Panc1 (cell line): ENCODE measurements at places on chromosomes 7 and 10. TPM values are rescaled to one million over a fixed set of nuclear protein-coding genes. Genes with fewer than 3 reads are reported as not detected.

DNA sequence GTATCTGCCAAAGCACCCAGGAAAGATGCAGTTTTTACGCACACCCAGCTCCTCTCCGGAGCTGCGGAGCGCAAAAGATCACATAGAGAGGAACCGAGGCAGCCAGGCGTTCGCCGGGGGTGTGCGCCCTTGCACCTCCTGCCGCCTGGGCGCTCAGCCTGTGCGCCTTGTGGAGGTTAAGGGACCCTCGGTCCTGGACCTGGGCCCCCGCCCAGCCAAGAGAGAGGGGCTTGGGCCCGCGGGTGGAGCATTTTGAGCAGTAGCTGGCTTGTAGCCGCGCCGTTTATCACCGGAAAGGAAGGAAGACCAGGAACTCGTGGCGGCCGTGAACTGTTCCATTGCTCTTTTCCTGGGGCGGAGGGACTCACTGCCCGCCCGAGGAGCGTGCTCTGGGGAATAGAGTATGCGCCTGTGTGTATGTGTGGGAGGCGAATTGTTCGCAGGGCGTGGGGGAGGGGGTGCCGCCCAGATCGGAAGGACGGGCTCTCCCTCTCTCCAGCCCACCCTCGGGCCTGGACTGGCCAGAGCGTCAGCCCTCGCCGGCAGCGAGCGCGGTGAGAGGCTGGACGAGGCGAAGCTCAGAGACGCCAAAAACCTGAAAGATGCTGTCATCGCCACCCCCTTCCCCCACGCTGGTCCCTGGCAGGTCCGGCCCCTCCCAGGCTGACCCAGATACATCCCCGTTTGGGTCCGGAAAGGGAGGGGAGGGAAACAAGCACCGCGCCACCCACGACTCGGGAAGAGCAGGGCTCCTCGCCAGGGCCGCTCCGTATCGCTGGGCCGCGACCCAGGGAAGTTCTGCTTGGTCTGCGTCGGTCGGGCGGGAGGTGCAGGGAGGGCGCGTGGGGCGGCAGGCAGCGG, 1.2 kb upstream of the WNT2 start:
- DNase-seq, result no peak
- H3K27ac ChIP-seq, result no peak overlapping the region
- peaks cover 40% of the 10 kb centered on the region for H3K27me3 ChIP-seq
- H3K4me1 ChIP-seq, result peaks cover 5% of the 10 kb centered on the region
- H3K36me3 ChIP-seq, result no peaks in the 10 kb centered on the region

Gene CLDN4
- 295 TPM for total RNA-seq

DNA sequence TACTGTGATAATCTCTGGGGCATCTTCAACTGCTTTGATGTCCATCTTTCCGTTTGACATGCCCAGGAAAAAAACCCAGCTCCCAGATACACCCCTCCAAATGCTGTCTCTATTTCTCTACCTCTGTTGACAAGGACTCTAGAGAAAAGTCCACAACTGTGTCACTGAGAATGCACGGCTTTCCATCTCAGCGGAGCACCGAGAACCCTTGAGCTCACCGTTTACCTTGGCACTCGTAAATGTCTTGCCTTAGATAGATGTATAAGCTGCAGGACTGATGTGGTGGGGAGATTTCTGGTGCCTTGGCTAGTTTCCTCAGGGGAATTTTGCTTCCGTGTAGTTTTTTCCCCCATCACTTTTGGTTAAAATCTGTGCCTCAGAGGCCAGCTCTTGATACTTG, 7.4 kb upstream of the MAPK8 start:
- H3K4me1 ChIP-seq, result no peaks in the 10 kb centered on the region
- no peak overlapping the region for H3K4me3 ChIP-seq
- no peak for DNase-seq

GRCh38 chr10:6220418-6221191, 17.9 kb downstream of the PFKFB3 start:
- no peak for DNase-seq
- no peak overlapping the region for H3K4me3 ChIP-seq
- H3K27me3 ChIP-seq, result no peaks in the 10 kb centered on the region
- H3K4me1 ChIP-seq, result no peaks in the 10 kb centered on the region

- no peaks in the 10 kb centered on the region for H3K36me3 ChIP-seq
- peaks cover 16% of the 10 kb centered on the region for H3K27me3 ChIP-seq
- no peak overlapping the region for H3K4me3 ChIP-seq
- H3K27ac ChIP-seq, result no peak overlapping the region
- DNase-seq, result no peak
Observed at GRCh38 chr10:122530177-122530576, 30.4 kb upstream of the DMBT1 start.

DNA sequence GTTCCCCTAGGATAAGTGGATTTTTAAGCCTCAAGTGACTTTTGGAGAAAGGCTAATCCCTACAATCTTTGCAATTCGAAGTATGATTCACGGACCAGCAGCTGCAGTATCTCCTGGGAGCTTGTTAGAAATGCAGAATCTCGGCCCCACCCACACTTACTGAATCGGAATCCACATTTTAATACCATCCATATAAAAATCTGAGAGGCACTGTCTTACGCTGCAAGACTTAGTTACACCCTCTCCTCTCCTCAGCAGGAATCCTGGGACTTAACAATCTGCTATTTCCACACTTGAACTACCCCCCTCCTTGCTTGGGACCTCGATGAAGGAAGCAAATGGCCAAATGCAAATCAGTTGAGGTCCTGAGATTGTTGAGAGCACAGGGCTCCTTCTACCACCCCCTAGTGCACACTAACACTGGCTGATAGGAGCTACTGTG, 21.0 kb downstream of the ITPRIP start:
- peaks cover 49% of the 10 kb centered on the region for H3K4me1 ChIP-seq
- peak overlapping the region; percentile 72 for H3K27ac ChIP-seq
- H3K4me3 ChIP-seq, result no peak overlapping the region
- H3K27me3 ChIP-seq, result no peaks in the 10 kb centered on the region
- H3K36me3 ChIP-seq, result peaks cover 16% of the 10 kb centered on the region
- no peak for DNase-seq

- no peak for DNase-seq
- H3K36me3 ChIP-seq, result no peaks in the 10 kb centered on the region
- no peak overlapping the region for H3K27ac ChIP-seq
- no peak overlapping the region for H3K4me3 ChIP-seq
- no peaks in the 10 kb centered on the region for H3K4me1 ChIP-seq
Observed at GRCh38 chr7:34838329-34838728, 180.3 kb downstream of the NPSR1 start.

- H3K36me3 ChIP-seq, result no peaks in the 10 kb centered on the region
- no peaks in the 10 kb centered on the region for H3K4me1 ChIP-seq
- no peaks in the 10 kb centered on the region for H3K27me3 ChIP-seq
- no peak overlapping the region for H3K4me3 ChIP-seq
- H3K27ac ChIP-seq, result no peak overlapping the region
- no peak for DNase-seq
Observed at GRCh38 chr10:28366994-28367393, 64.1 kb upstream of the MPP7 start.

DNA sequence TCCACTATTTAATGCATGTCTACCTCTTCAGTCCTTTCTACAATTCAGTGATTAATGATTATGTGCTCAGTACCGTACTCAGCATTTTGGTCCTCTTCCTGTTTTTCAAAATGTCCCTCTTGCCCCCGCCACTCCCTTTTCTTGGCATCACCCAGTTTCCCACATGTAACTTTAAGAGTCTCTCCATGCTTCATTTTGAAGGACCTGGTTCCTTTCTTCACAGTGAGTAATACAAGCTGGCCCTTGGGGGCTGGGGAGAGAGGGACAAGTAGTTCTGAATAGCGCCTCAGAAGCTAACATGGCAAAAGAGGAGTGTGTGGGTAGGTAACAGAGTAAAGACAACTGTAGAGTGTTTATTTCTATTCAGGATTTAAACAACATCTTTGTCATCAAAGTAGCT, 34.6 kb upstream of the SLIT1 start:
- no peak overlapping the region for H3K4me3 ChIP-seq
- DNase-seq, result no peak
- H3K27me3 ChIP-seq, result no peaks in the 10 kb centered on the region
- H3K4me1 ChIP-seq, result no peaks in the 10 kb centered on the region

Gene ST8SIA6
- total RNA-seq, result 0.82 TPM
